ENCODE measurements at places on chromosomes 3 and 15.

GRCh38 chr3:55364421-55364820 lies 122.7 kb downstream of the WNT5A start:
- DNase-seq = no peak

DNA sequence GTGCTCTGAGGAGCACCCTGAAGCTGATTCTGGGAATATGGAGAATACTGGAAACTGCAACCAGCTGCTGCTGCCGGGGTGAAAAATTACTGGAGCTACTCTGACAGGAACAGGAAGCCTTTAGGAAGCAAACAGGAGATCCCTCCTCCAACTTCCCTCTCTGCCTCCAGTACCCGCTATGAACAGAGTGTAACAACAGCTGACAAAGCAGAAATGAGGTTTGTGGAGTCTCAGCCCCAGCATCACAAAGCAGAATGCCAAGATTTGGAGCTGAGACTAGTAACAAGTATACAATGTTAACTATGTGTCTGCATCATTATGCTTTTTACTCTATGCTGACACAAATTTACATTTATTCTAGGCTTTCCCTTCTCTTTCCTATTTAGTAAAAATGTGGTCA lies 22.7 kb upstream of the PIAS1 start:
- no peak for DNase-seq

GRCh38 chr3:114545193-114545592 lies 251.4 kb downstream of the TIGIT start:
- DNase-seq = no peak

DNA sequence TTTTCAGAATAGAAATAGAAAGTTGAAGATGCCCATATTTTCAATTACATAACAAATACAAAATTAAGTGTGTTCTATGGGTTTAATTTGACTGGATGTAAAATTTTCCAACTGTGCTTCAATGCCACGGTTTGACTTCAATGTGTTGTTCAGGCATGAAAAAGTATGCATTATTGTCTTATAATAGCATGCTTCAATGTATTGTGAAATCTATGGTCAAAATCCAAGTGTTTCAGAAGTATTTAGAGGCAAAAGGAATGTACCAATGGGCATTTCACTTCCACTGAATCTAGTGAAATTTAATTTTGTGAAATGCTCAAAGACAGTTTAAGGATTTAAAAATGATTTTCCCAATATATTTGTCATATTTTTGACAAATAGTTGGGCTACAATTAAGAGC lies 16.0 kb downstream of the NEK10 start:
- no peak for DNase-seq

- DNase-seq = no peak
Measured at GRCh38 chr3:150077107-150077506, 106.4 kb upstream of the PFN2 start.

GRCh38 chr3:176994891-176995781 lies 202.1 kb downstream of the TBL1XR1 start:
- no peak for DNase-seq

- no peak for DNase-seq
Measured at GRCh38 chr3:108833611-108834010, 11.0 kb downstream of the TRAT1 start.

DNA sequence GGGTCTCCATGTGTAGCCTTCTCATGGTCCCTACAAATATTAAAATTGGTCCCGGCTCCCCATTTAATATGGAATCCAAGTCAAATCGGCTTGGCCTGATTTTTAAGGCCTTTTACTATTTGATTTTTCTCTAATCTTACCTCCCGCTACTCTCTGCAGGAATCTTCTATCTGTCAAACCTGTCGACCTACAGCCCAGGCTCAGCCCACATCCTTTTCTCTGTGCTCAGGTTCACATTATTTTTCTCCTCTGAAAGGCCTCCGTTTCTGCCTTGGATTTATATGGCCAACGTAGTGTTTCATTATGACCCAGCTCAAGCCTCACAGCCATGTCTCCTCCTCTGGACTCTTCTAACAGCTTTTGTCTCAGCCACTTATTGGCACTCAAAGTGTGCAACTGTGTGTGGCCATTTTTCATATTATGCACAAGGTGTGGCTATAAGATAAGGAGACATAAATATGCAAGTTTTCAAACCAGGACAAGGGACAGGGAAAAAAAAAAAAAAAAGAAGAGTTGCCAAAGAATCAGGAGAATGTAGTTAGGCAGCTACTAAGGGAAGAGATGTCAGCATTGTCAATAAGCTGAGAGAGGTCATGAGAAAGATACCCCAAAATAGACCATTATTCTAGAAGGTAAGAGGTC lies 2.1 kb upstream of the GLCE start:
- no peak for DNase-seq

DNA sequence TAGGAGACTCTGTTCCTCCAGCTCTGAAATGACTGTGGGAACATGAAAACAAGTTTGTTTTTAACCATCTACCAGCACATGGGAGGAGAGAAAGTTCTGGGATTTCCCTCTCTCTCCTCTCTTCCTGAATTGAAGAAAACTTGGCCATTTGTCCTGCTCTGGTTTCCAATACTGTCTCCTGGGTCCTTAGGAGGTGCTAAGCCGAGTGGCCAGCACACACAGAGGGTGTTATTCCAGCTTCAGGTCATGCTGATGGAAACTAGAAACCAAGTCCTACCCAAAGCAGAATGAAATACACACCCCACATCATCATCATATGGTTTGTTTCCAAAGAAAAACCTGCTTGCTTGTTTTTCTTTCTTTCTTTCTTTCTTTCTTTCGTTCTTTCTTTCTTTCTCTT lies 172.7 kb downstream of the RPLP1 start:
- no peak for DNase-seq

- no peak for DNase-seq
Measured at GRCh38 chr15:100355342-100355741, 13.6 kb upstream of the ADAMTS17 start.

GRCh38 chr3:50455161-50456018 lies 48.0 kb downstream of the CACNA2D2 start:
- DNase-seq = no peak

GRCh38 chr3:177569193-177569592 lies 371.9 kb upstream of the TBL1XR1 start:
- no peak for DNase-seq

DNA sequence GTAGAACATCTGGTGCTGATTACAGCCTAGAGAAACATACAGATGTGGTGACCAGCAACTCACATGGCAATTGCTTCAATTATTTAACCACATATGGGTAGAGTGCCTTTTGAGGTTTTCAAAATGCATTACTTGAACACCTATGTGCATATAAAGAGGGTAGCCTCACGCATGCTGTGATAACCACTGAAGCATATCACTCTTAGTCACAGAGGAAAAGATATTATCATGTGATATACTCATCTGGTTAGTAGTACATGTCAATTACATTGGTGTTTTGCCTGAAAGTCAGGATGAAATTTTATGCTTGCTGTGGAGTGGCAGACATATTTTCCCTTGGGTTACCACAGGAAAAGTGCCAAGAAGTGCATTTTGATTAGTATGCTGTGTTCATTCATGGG lies 459.3 kb upstream of the AGTR1 start:
- no peak for DNase-seq

DNA sequence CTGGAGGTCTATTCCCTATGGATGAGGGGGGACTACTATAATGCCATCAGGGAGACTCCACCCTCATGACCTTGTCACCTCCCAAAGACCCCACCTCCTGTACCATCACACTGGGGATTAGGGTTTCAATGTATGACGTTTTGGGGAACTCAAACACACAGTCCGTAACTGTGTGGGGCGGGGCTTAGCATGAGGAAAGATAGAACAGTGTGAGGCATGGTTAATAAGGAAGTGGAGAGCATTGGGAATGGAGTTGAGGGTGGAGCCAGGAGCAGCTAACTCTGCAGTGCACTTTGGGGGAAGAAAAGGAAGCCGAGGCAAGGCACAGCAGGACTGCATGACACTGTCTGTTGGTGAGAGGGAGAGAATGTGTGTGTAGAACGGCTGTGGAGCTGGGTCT lies 90.9 kb upstream of the AGBL1 start:
- no peak for DNase-seq

DNA sequence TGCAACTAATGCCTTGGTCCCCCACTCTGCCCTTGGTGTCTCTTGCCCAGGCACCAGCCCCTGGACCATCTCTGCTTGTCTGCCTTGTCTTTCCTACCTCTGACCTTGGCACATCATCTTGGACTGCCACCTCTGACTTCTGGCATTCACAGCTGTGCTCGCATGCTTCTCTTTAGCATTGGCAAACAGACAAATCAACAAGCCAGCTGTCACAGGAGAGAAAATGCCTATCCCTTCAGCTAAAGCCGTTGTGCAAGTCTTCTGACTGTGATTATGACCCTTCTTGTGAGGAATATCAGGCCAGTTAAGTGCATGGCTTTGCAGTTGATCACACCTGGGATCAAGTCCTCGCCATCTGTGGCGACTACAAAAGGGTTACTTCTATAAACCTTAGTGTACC lies 84.6 kb downstream of the PRICKLE2 start:
- no peak for DNase-seq

- DNase-seq = no peak
Measured at GRCh38 chr3:134869153-134869726, 74.2 kb downstream of the EPHB1 start.

DNA sequence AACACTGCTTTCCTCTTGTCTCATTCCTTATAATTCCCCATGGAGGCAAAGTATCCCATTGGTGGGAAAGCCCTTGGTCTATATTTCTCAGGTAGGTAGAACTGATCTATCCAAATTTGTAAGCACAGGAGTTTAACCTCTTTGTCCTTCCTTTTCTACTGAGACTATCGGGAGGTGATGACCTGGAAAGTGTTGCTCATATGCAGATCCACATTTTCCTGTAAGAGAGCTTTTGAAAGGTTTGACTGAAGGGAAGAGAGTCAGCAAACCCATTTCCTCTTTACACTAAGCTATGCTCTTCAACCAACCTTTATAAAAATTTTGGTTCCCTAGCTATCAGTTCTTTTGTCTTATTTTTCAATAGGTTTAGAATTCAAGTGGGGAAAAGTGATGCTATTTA lies 200.7 kb downstream of the TIGIT start:
- no peak for DNase-seq

GRCh38 chr15:62079594-62079993 lies 12.8 kb downstream of the C2CD4A start:
- DNase-seq = no peak

- DNase-seq = no peak
Measured at GRCh38 chr15:94397337-94397736, 166.0 kb downstream of the MCTP2 start.

- DNase-seq = no peak
Measured at GRCh38 chr15:35290301-35290721, 205.2 kb upstream of the NANOGP8 start.

GRCh38 chr15:97875025-97875512 lies 85.4 kb upstream of the ARRDC4 start:
- DNase-seq = no peak

GRCh38 chr15:52790169-52790708 lies at the start of gene ONECUT1:
ONECUT1 (minus strand) TSS chr15:52790336; CDS start chr15:52789884, 452 bp downstream.
- no peak for DNase-seq

GRCh38 chr15:66103293-66103590 lies 150.3 kb downstream of the MEGF11 start:
- no peak for DNase-seq

GRCh38 chr15:60964527-60964926 lies 264.6 kb downstream of the RORA start:
- no peak for DNase-seq

- no peak for DNase-seq
Measured at GRCh38 chr3:9994086-9994844, 7.6 kb upstream of the EMC3 start.

- DNase-seq = no peak
Measured at GRCh38 chr3:43455233-43455632, 166.6 kb downstream of the ANO10 start.

DNA sequence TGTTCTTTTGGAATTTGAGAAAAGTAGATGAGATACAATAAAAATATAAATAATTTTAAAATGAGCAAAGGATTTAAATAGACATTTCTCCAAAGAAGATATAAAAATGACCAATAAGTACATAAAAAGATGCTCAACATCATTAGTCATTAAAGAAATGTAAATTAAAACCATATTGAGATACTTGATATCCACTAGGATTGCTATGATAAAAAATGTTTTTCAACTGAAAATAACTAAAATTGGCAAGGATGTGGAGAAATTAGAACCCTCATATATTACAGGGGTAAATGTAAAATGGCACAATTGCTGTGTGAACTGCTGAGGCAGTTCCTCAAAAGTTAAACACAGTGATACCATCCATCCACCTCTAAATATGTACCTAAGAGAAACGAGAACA lies 38.8 kb downstream of the LRRFIP2 start:
- no peak for DNase-seq

DNA sequence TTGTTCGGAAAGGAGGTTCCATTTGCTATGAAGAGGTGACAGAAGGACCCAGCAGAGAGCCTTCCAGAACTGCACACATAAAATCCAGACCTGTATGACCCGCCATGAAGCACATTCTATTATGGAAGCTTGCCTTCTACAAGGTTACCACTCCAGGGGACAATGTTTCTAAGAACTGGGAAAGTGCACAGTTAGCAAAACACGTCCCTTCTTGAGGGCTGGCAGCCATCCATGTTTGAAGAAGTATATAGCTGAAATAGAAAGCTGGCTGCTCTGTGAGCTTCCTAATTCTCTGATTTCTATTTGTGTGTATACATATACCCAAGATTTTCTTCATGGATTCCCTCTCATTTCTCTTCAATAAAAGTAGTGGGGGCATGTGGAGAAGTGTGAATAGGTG lies 74.6 kb downstream of the CNTN3 start:
- DNase-seq = no peak

DNA sequence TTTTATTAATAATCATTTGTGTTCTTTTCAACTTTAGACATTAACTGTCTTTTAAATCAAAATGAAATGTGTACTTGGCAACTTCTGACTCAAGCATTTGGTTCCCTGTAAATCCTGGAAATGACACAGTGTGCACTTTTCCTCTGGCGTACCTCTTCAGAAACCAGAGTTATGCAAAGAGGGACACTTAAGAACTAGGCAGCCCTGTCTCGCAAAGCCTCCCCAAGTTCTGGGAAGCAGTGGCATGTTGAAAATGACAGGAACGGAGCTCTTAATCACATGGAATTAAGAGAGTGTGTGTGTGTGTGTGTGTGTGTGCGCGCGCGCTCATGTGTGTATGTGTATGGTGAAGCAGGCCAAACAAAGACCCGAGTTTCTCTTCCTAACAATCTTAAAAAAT lies 707.4 kb downstream of the MECOM start:
- no peak for DNase-seq

GRCh38 chr3:32886296-32886695 lies 65.1 kb upstream of the CCR4 start:
- no peak for DNase-seq

- no peak for DNase-seq
Measured at GRCh38 chr15:28001641-28002040, 97.5 kb downstream of the OCA2 start.

GRCh38 chr3:55190331-55190730 lies 262.5 kb upstream of the LRTM1 start:
- no peak for DNase-seq

- DNase-seq = no peak
Measured at GRCh38 chr3:127012091-127012490, 29.2 kb downstream of the PLXNA1 start.

Measured in stimulated activated CD8-positive, alpha-beta memory T cell treated with anti-CD3 and anti-CD28 coated beads, Interleukin-4, amount 100 ng/mL, for 1 hour (primary cell).